GM23248 (cell line): ENCODE measurements at places on chromosomes 5 and 9.

DNA sequence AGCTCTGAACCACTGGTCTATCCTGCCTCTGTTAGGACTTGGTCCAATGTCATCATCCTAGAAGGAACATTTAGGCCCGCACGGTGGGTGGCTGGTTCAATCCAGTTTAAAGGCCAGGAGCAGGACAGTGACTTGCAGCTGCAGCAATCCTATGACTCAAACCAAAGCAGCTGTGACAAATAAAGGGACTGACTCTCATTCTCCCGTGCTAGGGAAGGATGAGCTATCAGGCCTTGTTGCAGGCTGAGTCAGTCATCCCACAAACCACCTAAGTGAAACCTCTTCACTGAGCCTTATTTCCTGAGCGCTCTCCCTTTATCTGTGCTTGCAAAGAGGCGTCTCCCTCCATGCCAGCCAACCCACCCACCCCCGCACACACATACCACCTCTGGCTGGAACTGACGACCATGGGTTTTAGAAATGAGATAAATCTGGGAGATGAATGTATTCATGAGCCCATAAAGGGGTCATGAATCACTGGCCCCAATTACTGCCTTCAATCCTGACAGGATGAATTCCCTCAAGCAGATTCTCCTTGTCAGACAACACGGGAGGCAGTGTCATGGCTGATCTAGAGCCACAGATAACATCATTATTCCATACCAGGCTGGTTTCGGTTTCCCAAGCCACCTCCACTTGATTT lies 93.4 kb downstream of the KCNIP1 start:
- peak; percentile 96 for DNase-seq

- no peak for DNase-seq
Measured at GRCh38 chr9:109604781-109605180, 106.7 kb upstream of the PTPN3 start.

- peak; percentile 66 for DNase-seq
Measured at GRCh38 chr9:95726756-95727155, 148.7 kb upstream of the ERCC6L2 start.

GRCh38 chr9:80197661-80198060 lies 625.9 kb downstream of the TLE4 start:
- no peak for DNase-seq

DNA sequence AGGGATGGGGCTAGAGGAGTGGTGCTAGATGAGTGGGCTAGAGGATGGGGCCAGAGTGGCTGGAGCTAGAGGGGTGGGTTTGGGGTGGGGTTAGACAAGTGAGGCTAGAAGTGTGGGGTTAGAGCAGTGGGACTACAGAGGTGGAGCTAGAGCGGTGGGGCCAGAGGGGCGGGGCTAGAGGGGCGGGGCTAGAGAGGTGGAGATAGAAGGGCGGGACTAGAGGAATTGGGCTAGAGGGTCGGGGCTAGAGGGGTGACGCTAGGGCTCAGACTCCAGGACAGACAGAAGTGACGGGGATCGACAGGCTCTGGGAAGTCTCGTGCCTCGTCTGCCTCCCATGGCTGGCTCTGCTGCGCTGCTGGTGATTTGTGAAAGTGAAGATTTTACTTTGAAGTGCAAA lies 31.0 kb upstream of the TENT4A start:
- DNase-seq, result no peak

GRCh38 chr9:71767163-71767775 lies 1.0 kb downstream of the CEMIP2 start:
- peak; percentile 29 for DNase-seq

- DNase-seq, result peak; percentile 92
Measured at GRCh38 chr5:72353046-72353445, 32.9 kb downstream of the PTCD2 start.

DNA sequence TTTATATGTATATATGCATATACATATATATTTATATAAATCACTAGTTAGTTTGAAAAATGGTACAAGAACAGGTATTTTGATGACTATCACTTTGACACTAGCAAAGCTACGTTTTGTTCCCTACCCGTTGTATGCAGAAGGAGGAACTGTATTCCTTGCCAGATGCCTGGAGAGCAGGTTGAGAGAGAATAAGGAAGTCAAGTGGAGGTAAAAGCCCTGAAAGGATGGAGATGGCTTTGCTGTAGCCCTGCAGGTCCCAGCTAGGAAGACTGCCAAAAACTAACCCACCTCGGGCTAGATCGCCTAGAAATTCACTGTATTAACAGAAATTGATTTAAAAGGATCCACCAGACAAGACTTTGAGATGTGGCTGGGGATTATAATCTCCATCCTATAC lies 229.3 kb downstream of the RFX3 start:
- DNase-seq, result no peak

- peak; percentile 52 for DNase-seq
Measured at GRCh38 chr5:149175346-149176105, 34.2 kb downstream of the ABLIM3 start.
